ENCODE measurements at places on chromosomes 2 and 18. TPM values are rescaled to one million over a fixed set of nuclear protein-coding genes. Genes with fewer than 3 reads are reported as not detected.

The GKN1 gene
- not detected for total RNA-seq

The EPHA4 gene
- total RNA-seq, result 11.7 TPM

The IFIH1 gene
- 66.9 TPM for total RNA-seq

The STPG4 gene
- not detected for total RNA-seq

The GNAL gene
- 0.25 TPM for total RNA-seq

The REG3G gene
- total RNA-seq, result not detected

The SLC11A1 gene
- 0.25 TPM for total RNA-seq

The TUBB8B gene
- not detected for total RNA-seq

The HAAO gene
- total RNA-seq, result 0.28 TPM

The CPS1 gene
- 0.86 TPM for total RNA-seq

The EFR3B gene
- total RNA-seq, result not detected

The GAREM2 gene
- total RNA-seq, result 1.6 TPM

The UPP2 gene
- not detected for total RNA-seq

The PCARE gene
- not detected for total RNA-seq

The MPP4 gene
- total RNA-seq, result not detected

The SPR gene
- total RNA-seq, result 0.63 TPM

The EXOC6B gene
- total RNA-seq, result 18.7 TPM

The CKAP2L gene
- total RNA-seq, result 66.3 TPM

The GALNT5 gene
- not detected for total RNA-seq

The SLC5A7 gene
- not detected for total RNA-seq

The RAB6C gene
- total RNA-seq, result not detected

The ZNF385B gene
- not detected for total RNA-seq

The ITGA6 gene
- 18.0 TPM for total RNA-seq

The GULP1 gene
- total RNA-seq, result not detected

The MYCN gene
- not detected for total RNA-seq

The SPDYA gene
- total RNA-seq, result 1.2 TPM

The NUP35 gene
- 15.9 TPM for total RNA-seq

The C2orf15 gene
- 0.35 TPM for total RNA-seq

The FSHR gene
- not detected for total RNA-seq

The ALMS1 gene
- 16.1 TPM for total RNA-seq

The FOXI3 gene
- not detected for total RNA-seq

The GALNT3 gene
- total RNA-seq, result 27.7 TPM

The RPRM gene
- total RNA-seq, result not detected

The HDAC4 gene
- total RNA-seq, result 67.4 TPM

The MC2R gene
- not detected for total RNA-seq

The SATB2 gene
- 0.18 TPM for total RNA-seq

The CHN1 gene
- 0.68 TPM for total RNA-seq

The OR6B3 gene
- total RNA-seq, result not detected

The UGT1A8 gene
- not detected for total RNA-seq

The FEV gene
- total RNA-seq, result not detected

The ALK gene
- total RNA-seq, result not detected

The LYPD1 gene
- total RNA-seq, result not detected

The REG3A gene
- total RNA-seq, result not detected

The MALL gene
- not detected for total RNA-seq

The ANO7 gene
- total RNA-seq, result 0.91 TPM

The GALR1 gene
- not detected for total RNA-seq

The LBH gene
- total RNA-seq, result 110 TPM

The AQP12B gene
- not detected for total RNA-seq

The HOXD9 gene
- not detected for total RNA-seq

The FAP gene
- total RNA-seq, result not detected

The SPATA3 gene
- total RNA-seq, result 0.35 TPM
